ENCODE measurements at places on chromosomes 4 and X.

GRCh38 chr4:167930166-167930565 lies 162.2 kb upstream of the ANXA10 start:
- DNase-seq = no peak

GRCh38 chr4:177041356-177041755 lies 248.6 kb upstream of the VEGFC start:
- DNase-seq = no peak

DNA sequence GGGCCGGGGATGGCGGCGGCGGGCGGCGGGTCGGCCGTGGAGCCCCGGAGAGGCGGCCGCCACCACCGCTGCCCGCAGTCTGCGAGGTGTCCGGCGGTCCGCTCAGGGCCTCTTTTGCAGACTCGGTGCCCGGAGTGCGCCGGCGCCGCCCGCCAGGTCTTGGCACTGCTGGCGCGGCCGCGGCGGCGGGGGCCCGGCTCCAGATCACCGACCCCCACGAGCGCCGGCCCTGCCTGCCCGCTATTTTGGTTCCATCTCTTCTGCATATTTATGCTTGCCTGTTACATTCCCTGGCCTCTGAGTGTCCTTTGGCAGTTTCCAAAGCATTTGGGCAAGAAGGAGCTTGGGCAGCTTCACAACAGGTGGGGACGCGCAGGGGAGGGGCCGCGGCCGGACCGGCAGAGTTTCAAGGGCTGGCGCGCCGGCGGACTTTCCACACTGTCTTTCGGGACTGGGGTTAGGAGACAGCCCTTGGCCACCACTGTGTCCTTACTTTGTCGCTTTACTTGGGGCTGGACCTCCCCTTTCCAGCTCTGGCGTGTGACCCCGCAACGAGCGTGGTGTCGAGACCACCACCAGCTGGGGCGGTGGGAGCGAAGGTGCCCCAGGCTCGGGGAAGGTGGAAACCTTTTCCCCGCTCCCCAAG lies 668 bp upstream of the TAPT1 start:
- DNase-seq = peak; percentile 13

- DNase-seq = no peak
Observed at GRCh38 chr4:76279462-76279861, 27.1 kb upstream of the STBD1 start.
